CD4-positive, alpha-beta T cell treated with Interferon gamma for 1 hour (primary cell): ENCODE measurements at places on chromosomes 6 and 20.

DNA sequence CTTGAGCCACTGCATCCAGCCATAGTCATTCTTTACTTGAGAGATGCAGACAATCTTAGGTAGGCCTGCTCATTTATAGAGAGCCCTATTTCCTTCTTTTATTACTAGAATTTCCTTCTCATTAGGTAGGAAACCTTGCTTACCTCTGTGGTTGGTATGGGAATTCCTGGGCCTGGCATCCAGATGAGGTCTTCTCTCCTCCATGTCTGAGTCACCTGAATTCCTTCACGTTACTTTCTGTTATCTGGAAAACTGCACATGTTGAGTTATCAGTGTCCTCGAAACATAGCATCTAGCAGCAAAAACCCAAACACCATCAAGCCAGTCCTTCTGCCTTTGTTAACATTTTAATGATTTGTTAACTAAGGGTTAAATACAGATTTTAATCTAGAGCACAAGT lies 2.2 kb downstream of the ZNFX1 start:
- DNase-seq: no peak

- no peak for DNase-seq
Observed at GRCh38 chr6:72080260-72080941, 194.1 kb downstream of the RIMS1 start.

DNA sequence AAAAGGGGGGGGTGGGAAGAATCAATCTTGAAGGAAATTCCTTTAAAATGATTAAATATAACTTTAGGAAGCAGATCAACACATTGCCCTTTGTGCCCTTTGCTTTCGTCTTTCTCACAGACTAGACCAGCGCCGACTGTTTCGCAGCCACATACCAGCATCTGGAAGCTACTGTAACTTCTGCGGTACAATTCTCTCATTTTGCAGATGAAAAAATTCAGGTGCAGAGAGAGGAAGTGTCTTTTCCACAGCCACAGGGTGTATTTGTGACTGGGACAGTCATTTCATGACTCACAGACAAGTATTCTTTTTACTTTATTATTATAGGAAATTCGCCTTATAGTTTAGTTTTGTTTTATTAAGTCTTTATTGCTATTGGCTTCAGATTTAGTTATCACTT lies 84.2 kb downstream of the UST start:
- peak; percentile 14 for DNase-seq

DNA sequence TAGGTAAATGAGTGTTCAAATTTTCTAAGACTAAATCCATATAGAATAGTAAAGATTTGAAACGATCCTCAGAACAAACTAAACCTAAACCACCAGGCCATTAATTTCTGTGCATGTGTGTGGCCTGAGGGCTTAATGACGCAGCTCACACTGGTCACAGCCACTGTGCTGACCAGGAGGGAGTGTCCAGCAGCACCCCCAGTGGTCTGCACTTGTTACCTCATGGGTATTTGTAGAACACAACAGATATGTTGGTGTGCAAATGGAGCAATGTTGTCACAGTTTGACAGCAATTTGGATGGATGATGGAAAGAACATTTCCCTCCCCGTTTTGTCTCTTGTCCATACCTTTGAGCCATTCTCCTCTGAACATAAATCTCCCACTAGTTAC lies 122.4 kb upstream of the EXOC2 start:
- DNase-seq: no peak

GRCh38 chr6:161135695-161136591 lies 137.9 kb downstream of the AGPAT4 start:
- peak; percentile 33 for DNase-seq

DNA sequence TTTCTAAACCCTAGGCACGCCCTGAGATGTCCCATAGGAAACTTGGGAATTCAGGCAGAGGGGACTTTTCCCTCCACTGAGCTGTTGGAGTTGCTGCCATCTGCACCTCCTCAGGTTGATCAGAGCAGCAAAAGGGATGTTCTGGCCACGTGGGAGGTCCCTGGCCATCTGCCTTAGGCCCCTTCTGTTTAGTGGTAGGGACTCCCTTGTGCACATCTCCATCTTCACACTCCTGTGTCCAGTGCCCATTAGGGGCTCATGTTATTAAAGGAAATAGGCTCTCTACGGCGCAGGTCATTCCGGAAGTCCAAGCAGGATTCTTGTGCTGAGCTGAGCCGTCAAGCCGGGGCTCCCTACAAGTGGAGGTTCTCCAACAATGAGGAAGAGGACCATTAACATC lies 237.8 kb upstream of the RIN2 start:
- DNase-seq: no peak

GRCh38 chr6:134145786-134146185 lies 93.4 kb upstream of the SLC2A12 start:
- DNase-seq: no peak

DNA sequence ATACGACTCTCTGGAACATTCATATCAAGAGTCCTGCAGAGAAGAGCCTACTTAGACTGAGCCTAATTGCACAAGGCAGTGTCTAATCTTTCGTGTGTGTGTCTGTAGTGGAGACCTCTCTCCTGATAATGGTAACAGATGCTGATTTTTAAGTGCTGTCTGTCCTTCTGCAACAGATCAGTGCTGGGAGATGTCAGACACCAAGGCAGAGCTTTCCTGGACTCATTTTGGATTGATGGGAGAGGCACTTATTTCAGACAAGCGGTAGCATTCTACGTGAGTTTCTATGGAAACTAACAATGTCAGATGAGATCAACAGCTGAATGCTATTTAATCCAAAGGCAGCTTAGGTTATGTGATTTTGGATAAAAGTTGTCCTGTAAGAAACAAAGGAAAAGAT lies 167.6 kb downstream of the PLCB4 start:
- no peak for DNase-seq

DNA sequence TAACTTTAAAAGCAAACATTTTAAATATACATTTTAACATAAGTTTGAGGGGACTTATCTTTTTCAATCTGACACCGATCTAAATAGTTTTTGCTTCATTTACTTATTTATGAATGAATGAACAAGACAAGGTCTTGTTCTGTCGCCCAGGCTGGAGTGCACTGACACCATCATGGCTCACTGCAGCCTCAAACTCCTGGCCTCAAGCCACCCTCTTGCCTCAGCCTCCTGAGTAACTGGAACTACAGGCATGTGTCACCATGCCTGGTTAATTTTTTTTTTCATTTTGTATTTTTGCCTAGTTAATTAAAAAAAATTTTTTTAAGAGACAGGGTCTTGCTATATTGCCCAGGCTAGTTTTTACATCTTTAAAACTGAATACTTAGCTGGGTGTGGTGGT lies 25.4 kb downstream of the FBXO9 start:
- DNase-seq: no peak

DNA sequence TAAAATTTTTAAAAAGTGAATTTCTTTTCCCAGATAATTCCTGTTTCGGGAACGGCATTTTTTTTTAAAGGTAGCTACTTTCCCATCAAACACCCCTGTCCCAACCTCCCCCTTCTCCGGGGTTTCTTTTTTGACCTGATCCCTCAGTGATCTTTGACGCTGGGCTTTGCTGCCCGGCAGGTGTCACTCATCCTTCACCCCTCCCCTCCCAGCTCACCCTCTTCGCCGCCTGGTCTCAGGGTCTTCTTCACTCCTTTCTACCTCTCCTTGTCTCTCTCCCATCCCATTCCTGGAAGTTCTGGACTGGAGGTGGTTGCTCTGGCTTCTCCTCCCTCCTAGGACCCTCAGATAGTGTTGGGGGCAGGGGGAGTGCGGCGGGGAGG lies 329 bp upstream of the GPR6 start:
- no peak for DNase-seq

DNA sequence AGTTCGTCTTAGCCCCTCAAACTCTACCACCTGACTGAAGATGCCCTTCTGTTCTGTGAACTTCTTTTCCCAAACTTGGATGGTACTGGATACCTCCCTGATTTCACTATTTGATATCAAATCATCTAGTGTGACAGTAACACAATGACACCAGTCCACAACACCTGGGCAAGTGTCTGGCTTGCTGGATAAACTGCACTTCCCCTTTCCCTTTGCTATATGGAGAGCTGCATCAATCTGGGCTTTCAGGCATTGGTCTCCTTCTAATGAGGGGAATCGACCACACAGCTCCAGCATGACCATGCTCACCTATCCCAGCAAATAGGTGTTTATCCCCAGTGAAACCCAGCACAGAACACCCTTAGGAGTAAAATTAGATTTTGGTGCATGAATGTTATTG lies 3.1 kb downstream of the F13A1 start:
- DNase-seq: no peak

- no peak for DNase-seq
Observed at GRCh38 chr6:107080036-107080435, 35.3 kb downstream of the BEND3 start.

GRCh38 chr6:10535193-10535592 lies 14.0 kb downstream of the GCNT2 start:
- no peak for DNase-seq

- DNase-seq: no peak
Observed at GRCh38 chr6:44457596-44457995, 70.1 kb downstream of the CDC5L start.

- no peak for DNase-seq
Observed at GRCh38 chr6:107653183-107653580, 163.3 kb downstream of the SOBP start.

DNA sequence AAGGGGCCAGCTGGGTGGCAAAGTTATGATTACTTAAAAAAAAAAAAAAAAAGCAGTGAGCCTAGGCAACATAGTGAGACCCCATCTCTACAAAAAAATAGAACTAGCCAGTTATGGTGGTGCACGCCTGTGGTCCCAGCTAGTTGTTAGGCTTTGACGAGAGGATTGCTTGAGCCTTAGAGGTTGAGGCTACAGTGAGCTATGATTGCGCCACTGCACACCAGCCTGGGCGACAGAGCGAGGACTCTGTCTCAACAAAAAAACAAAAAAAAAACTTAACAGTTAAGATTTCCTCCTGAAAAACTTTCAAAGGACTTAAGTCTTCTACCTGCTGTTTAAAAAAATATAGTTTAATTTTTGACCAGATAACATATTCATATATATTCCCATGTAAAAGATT lies 2.4 kb downstream of the GTSF1L start:
- DNase-seq: no peak

GRCh38 chr6:73058736-73059135 lies 166.6 kb downstream of the KHDC1L start:
- DNase-seq: no peak

DNA sequence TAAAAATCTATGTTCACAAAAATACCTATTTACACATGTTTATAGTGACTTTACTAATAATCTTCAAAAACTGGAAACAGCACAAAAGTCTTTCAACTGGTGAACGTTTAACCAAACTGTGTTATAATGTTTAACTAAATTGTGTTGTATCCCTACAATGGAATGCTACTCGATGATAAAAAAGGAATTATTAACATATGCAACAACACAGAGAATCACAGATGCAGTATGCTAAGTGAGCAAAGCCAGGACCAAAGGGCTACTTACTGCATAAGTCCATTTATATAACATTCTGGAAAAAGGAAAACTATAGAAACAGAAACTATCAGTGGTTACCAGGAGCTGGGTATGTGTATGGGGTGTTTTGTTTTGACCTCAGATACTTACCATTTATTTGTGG lies 602.2 kb upstream of the BTBD3 start:
- DNase-seq: no peak

- no peak for DNase-seq
Observed at GRCh38 chr6:164616917-164617524, 692.4 kb downstream of the C6orf118 start.

DNA sequence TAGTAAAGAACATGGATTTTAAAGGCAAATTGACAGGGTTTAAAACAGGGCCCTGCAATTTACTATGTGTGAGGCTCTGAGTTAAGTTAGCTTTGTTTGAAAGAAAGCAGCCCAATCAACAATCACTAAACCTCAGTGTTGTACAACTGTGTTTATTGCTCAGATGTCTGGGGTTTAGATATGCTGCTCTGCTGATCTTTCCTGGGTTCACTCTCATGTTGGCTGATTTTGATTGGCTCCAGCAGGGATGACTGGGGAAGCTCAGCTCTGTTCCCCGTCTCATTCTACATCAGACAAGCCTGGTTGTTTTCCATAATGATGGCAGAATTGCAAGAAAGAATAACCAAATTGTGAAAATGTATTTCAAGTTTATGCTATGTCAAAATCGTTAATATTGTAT lies 10.9 kb downstream of the C6orf58 start:
- DNase-seq: no peak

- DNase-seq: peak; percentile 12
Observed at GRCh38 chr20:47770935-47771334, 14.3 kb downstream of the SULF2 start.

DNA sequence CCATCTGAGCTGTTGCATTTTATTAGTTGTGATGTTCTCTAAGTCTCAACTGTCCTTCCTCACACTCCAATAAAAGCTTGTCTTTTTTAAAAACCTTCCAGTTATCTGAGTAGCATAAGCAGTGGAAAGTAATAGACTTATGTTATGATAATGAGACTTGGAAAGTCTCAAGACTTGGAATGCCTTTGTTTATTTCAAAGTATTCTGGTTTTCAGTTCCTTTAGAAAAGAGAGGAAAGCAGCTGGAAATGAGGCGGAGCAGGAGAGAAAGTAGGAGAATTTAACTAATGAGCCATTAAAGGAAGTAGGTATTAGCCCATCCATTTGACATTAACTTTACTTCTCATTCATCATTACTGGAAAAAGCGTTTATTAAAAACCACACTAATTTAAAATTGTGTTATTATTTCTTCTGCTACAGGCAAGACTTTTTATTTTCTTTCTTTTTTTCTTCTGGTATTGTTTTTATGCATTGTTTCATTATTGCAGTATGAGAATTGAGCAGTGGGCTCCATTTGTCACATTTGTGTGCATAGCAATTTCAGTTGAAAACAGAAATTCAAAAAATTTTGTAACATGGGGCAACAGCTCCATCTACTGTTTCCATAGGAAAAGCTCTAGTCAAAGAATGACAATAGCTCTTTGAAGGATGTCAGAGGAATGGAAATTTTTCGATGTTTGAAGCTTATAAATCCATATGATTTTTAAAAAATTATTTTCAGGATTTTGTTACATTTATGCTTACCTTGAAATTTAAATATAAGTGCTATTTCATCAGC lies 194.8 kb downstream of the COL9A1 start:
- DNase-seq: no peak

DNA sequence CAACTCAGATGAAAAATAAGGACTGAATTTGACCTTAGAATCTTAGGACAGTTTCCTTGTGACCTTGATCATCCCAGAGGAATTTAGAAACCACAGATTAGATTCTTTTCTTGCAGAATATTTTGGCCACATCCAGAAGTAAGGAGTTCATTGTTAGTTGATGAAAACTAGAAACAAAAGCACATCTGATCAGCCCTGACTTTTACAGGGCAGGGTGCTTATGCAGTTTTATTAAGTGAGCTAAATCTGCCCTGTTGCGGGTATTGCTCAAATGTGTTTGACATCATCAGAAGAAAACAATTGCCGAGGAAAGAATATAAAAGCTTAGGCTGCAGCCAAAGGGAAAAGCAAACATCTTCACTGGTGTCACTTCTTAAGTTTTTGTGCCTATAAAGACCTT lies 100.8 kb downstream of the MTFR2 start:
- no peak for DNase-seq

- no peak for DNase-seq
Observed at GRCh38 chr6:39056191-39056590, 7.6 kb downstream of the GLP1R start.

DNA sequence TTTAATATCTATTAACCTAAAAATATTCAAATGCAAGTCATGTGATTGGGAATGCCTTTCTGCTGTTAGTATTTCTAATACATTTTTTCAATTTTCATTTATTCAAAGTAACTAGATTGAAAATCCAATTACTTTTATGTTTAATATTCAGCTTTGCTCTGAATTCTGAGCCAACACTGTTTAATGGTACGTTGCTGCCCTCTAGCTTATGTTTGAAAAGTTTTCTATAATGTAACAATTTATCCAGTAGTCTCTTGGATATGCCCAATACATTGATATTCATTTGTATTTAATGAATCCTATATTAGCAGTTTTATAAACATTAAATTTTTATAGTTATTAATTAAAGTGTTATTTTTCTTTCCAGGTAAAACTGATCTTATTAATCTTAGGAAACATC lies 47.4 kb downstream of the LGSN start:
- DNase-seq: no peak
